ENCODE measurements at places on chromosomes 13 and 19. TPM values are rescaled to one million over a fixed set of nuclear protein-coding genes. Genes with fewer than 3 reads are reported as not detected.

S1PR5 gene
- 4.6 TPM for total RNA-seq

DNA sequence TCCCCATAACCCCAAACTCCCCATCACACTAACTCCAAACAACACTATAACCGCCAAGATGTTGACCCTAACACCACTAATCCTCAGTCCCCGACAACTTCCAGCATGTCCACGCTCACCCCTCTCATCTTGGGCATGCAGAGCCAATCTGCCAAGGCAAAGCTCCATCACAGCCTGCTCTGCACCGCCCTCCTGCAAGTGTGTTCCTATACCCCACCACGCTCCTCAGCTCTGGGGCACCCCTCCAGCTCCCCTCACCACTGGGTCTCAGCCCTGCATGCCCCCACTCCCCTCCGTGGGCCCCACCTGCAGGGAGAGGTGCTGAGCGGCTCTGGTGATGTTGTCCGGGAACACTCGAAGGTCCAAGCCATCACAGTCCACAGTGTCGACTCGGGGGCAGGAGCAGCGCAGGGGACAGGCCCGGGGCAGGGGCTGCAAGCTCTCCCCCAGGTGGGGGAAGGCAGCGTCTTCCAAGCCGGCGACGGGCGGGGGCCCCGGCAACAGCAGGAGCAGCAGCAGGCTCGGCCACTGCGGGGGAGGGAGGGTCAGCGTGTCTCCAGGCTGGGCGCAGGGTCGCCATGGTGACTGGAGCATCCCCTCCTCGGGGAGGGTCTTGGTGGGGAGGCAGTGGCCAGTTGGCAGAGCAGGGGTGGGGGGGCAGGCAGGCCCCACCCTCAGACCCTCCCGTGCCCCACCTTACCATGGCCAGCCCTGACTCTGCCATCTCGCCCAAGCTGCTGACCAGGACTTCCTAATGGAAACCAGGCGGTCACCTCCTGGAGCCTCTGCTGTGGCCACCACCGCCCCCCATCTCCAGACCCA lies 527 bp downstream of the PODNL1 start:
- no peak for DNase-seq

KIR2DL1 gene
- not detected for total RNA-seq

KCNRG gene
- 1.6 TPM for total RNA-seq

DNA sequence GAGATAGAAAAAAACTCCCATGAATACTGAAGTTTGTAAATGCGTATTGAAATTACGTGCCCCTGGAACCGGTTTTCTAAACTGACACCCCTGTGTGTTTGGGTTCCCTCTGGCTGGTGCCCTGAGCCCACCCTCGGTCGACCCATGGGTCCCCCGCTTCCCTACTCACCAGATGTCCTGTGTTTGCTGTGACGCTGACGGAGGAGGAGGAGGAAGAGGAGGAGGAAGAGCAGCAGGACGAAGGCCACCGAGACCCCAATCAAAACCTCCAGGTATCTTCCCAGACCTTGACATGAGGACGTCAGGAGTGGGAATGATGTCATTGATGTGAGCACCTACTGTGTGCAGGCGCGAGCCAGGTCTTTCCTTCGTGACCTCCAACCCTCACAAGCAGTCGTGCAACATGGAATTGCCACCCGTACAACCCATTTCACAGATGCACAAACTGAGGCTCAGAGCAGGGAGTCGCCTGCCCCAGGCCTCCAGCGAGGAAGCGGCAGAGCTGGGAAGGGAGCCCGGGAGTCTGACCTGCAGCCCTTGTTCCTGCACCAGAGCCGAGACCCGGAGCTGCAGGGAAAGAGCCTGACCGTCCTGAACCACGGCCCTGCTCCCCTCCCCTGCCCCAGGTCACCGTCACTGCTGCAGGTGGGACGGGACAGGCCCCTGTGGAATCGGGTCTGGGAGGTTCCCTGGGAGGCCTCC lies 3.7 kb downstream of the LILRB3 start:
- no peak for DNase-seq

- DNase-seq, result no peak
Observed at GRCh38 chr13:50745542-50746115, 97.9 kb downstream of the DLEU7 start.

DNA sequence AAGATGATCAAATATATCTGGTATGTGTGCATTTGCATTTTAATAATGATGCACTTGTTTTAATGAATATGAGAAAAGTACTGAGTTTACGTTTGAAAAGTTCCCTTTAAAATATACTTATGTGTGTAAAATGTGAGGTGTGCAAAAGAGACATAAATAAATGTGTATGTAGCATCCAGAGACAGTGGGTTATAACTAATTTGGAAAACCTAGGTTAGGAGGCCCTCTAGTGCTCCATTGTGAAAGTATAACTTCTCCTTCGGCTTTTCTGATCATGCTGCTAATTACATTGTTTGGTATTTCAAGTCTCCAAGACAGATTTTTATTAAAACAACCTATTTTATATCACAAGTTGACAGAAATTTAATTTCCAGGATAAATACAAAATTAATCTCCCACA lies 30.1 kb downstream of the SCEL start:
- DNase-seq, result no peak

GRCh38 chr19:2702170-2703076 lies at the start of gene GNG7:
TSS of gene GNG7 (minus strand) at chr19:2702694. CDS start at chr19:2520688, 182,006 bp downstream.
- DNase-seq, result peak; percentile 94

DNA sequence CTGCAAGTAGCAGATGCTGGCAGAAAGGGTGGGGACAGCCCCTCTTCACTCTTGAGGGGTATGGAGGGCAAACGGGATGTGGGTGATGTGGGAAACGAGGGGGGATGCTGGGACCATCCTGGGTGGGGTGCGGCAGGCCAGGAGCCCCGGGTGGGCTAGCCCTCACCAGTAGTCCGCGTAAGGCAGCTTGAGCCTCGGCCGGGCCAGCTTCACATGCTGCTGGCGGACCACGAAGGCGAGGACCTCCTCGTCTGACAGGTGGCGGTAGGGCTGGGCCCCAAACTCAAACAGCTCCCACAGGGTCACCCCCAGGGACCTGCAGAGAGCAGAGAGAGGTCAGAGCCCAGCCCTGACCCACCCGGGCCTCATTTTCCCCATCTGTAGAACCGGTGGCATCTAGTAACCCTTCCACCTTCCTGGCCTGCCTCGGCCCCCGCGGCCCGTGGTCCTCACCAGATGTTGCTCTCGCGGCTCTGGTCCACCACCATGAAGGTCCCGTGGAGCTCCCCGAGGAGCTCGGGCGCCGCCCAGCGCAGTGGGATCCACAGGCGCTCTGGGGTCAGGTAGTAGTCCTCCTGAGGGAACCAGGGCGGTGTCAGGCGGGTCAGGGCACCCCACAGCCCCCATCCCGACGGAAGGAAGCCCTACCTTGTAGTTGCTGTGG lies 10.7 kb downstream of the LMTK3 start:
- DNase-seq, result peak; percentile 46

GSX1 gene
- total RNA-seq, result not detected

IFNL2 gene
- not detected for total RNA-seq

PPP1R13L gene
- total RNA-seq, result 108 TPM

SIGLEC14 gene
- 4.2 TPM for total RNA-seq

EDNRB gene
- 72.7 TPM for total RNA-seq

DNA sequence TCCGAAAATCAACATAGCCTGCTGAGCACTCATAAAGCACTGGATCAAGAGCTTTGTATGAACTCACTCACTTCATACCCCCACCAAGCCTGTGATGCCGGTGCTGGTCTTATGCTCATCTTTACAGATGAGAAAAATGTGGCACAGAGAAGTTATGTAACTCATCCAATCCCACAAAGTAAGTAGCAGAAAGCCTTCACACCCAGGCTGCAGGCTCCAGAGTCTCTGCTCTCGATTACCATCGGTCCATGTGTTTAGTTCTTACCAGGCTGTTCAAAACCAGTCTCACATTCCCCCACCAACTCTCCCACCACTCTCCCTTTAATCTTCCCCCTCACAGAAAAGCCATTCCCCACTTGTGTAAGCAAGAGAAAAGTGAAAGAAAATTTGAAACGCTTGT lies 276.0 kb downstream of the DNAJC15 start:
- no peak for DNase-seq

DNA sequence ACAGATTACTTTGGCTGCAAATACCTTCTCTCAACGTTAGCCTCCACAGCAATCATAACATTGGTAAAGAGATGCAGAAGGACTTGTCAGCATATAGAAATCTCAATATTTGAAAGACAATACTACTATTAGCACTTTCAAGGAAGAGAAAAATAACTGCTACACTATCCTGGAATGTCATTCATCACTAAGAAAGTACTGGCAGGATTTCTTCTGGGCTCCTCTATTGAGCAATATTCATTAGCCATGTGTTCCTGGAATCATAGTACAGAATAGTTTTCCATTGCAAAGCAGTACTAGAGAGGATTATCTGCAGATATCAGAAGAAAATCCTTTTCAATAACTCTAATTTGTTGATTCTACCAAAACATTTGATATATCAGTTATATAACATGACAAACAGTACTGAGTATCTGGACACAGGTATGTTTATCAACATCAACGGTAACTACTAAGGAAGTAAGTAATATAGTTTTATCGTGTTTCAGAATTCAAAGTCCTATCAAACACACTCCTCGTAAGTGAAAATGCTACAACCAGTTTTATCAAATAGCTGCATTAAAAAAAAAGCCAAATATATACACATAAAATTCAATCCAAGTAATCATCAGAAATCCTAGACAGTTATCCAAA lies 27.3 kb downstream of the INTS6 start:
- DNase-seq, result no peak

DNA sequence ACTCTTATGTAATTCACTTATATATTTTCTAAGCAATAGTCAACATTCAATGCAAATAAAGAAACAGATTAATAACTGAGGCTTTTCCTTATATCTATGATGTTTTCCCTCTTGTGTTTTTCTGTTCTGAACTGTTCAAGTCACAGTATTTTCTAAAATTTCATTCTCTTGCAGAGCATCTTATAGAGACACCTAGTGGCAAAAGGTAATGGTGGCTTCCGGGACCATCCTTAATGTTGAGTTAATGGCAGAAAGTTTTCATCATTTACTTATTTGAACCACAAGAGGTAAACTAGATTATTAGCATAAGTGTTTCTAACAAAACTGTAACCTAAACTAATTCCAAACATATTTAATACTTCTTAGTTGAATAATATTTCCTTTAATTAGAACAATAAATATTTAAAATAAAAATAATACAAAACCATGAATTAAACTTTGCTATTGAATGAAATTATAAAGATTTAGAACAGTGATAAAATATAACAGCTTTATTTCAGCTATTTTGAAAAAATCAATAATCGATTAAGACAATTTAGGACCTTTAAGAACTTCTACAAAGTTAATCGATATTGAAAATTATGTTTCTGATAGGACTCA lies 1.7 kb upstream of the SLITRK5 start:
- DNase-seq, result no peak

- DNase-seq, result no peak
Observed at GRCh38 chr19:55198651-55199050, 10.7 kb downstream of the PTPRH start.

RINL gene
- total RNA-seq, result 14.1 TPM

LRCH1 gene
- total RNA-seq, result 27.3 TPM

- DNase-seq, result no peak
Observed at GRCh38 chr19:7063764-7064418, 5.4 kb upstream of the MBD3L3 start.

CEACAM1 gene
- 21.6 TPM for total RNA-seq

DNA sequence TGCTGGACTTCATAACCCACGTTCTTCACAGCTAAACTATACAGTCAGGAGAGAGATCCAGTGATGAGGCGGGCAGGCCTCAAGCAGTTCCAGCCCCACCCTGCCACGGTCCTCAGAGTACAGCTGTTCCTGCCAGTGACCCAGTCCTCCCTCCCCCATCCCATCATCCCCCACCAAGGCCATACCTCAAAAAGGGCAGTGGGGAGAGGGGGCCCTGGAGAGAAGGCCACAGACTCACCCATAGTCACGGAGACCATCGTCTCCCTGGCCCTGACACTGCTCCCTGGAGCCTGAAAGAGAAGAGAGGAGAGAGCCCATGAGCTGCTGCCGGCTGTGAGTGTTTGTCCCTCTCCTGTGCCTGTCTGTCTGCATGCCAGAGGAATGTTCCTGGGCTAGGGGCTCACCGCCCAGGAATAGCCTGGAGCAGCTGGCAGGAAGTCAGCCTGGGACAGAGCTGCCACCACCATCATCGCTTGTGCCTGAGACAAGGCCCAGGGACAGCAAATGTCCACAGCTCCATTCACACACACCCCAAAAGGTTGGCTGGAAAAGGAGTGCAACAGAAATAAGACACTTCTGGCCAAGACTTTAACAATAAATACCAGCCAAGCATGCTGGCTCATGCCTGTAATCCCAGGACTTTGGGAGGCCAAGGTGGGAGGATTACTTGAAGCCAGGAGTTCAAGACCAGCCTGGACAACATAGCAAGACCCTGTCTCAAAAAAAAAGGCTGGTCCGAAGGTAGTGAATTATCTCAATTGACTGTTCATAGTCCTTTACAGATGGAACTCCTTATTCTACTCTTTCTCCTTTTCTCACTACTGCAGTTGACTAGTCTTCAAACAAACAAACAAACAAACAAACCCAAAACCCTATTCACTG lies 6.4 kb downstream of the C19orf47 start:
- DNase-seq, result no peak

DNA sequence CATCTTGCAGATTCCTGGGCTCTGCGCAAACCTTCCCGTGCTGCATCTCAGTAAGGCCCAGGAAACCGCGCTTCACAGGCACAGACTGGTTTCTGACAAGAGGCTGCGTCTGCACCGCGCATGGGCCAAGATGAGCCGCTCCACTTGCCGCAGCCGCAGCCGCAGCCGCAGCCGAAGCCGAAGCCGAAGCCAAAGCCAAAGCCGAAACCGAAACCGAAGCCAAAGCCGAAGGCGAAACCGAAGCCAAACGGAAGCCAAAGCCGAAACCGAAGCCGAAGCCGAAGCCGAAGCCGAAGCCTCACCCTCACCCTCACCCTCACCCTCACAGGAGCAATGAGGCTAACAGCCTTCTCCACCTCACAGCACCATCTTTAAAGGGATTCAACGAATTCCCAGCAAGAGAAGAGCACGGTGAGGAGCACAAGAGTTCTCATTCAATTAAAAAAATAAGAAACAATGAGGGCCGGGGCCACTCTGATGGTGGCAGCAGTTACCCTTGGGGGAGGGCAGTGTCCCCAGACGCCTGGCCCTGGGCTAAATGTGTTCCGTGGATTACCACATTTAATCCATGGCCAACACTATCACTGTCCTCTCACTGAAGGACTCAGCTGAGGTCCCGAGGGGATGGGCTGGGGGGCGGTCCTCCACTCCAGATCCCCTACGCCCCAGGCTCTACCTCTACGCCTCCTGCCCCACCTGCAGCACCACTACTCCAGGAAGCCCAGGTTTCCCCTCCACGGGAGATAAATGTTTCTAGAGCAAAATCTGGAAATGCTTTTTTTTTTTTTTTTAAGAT lies 29.1 kb downstream of the ZNF787 start:
- no peak for DNase-seq

MYO9B gene
- total RNA-seq, result 77.3 TPM

CYP2A7 gene
- total RNA-seq, result not detected

GRCh38 chr19:35792888-35793287 lies 17.5 kb downstream of the ARHGAP33 start:
- DNase-seq, result no peak

- no peak for DNase-seq
Observed at GRCh38 chr19:6087074-6087571, 23.2 kb downstream of the RFX2 start.

ZFR2 gene
- total RNA-seq, result 0.91 TPM

GRCh38 chr19:3683405-3684053 lies 16.7 kb downstream of the PIP5K1C start:
- DNase-seq, result no peak

- DNase-seq, result no peak
Observed at GRCh38 chr13:65330691-65331090, 1899.4 kb downstream of the PCDH9 start.

All from ureter (tissue), 1 donor.